ENCODE measurements at places on chromosomes 7 and 10.

- no peak for DNase-seq
Measured at GRCh38 chr7:130218806-130219620, 11.4 kb downstream of the SSMEM1 start.

DNA sequence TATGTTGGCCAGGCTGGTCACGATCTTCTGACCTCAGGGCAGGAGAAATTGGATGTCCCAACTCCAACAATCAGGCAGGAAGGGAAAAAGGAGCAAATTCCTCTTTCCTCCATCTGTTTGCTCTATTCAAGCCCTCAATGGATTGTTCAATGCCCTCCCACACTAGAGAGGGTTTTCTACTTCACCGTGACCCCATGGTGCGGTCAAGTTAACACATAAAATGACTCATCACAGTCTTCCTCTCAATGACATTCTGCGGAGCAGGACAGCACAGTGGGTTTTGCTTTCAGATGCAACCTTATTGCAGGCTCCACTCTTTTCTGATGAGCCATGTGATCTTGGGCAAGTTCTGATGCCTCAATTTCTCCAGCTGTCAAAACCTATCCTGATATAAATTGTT lies 364.9 kb downstream of the ANKRD30A start:
- no peak for DNase-seq

GRCh38 chr10:18332484-18332883 lies 192.3 kb downstream of the CACNB2 start:
- no peak for DNase-seq

- DNase-seq, result no peak
Measured at GRCh38 chr10:70594161-70594560, 8.4 kb downstream of the PRF1 start.

DNA sequence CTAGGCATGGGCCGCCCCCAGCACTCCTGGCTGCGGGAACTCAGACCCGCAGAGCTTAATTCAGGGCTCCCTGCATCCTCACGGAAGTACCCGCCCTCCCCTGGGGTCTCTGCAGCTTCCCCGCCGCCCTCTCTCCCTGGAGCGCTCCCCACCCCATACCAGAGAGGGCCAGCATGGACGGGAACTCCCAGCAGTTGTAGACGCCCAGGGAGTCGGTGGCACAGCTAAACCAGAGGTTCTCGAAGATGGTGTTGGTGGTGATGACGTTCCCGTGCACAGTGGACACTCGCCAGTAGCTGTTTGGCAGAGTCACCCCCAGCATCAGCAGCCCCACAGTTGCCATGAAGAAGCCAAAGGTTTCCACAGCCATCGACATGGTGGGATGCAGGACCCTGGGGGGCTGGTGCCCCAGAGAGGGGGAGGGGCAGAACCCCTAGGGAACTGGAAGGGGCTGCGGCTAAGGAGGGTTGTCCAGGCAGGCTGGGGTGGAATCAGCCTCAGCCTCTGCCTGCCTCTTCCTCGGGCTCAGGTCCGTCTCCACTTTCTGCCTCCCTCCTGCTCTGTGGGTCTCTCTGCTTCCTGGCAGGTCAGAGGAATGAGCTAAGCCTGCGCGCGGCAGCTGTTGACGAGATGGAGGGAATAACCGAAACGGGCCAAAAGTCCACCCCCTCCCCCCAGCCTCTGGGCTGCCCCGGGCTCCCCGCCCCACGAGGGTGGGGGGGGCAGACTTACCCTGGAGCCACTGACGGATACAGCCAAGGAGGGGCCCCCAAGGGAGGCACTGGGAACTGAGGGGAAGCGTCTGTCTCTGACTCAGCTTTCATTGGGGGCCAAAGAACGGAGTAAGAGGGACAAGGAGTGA lies at the start of gene CLDN15:
Gene CLDN15, minus strand, starts transcription at position 597 of the 862 bp plus-strand sequence. Its CDS starts 221 bp downstream, at position 376.
- DNase-seq, result no peak

DNA sequence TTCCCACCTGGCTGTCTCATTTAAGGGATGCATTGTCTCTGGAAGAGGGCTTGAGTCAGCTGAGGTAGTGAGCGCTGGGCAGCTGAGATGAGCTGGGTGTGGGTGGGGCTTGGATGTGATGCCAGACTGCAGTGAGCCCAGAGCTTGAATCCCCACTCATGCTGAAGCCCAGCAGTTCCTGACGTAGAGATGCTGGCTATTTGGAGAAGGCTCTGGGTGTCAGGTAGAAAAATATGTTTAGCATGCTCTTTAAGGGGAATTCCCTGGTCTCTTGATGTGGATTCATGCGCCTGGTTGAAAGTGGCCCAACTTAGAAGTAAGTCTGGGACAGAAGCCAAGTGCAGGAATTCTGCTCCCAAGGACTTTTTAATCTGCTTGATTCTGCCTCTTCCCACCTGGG lies 241.5 kb upstream of the IGFBP3 start:
- DNase-seq, result no peak

DNA sequence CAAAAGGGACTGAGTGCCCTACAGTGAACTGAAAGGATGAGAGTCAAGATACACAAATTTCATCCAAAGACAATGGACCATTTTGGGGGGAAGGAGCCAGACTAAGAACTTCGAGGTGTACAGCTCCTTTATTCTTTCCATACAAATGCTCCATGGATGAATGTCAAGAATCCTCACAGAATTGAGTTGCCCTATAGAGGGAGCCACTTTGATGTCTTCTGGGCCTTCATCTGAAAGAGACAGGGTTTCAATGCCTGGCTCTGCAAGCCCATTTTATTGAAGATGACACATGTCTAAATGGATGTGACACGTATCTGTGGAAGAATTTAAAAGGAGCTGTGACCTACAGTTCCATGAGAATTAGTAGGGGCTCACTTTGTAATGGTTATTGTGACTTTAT lies 32.0 kb upstream of the NRG3 start:
- no peak for DNase-seq

DNA sequence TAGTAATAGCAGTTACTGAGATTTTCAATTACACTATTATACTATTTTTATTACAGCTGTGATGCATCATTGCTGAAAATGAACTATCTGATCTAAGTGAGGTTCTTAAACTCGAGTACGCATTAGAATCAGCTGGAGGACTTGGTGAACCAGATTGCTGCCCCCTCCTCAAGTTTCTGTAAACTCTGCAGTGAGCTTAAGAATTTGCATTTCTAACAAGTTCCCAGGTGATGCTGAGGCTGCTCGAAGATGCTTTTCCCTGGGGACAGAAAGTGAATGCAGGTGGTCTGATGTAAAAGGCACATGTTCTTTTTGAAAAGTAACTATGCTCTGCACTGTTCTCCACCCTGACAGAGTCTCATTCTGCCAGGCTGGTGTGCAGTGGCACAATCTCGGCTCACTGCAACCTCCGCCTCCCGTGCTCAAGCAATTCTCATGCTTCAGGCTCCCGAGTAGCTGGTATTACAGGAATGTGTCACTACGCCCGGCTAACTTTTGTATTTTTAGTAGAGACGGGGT lies 12.5 kb downstream of the RNF133 start:
- no peak for DNase-seq

GRCh38 chr7:17709127-17709526 lies 231.2 kb downstream of the SNX13 start:
- no peak for DNase-seq

DNA sequence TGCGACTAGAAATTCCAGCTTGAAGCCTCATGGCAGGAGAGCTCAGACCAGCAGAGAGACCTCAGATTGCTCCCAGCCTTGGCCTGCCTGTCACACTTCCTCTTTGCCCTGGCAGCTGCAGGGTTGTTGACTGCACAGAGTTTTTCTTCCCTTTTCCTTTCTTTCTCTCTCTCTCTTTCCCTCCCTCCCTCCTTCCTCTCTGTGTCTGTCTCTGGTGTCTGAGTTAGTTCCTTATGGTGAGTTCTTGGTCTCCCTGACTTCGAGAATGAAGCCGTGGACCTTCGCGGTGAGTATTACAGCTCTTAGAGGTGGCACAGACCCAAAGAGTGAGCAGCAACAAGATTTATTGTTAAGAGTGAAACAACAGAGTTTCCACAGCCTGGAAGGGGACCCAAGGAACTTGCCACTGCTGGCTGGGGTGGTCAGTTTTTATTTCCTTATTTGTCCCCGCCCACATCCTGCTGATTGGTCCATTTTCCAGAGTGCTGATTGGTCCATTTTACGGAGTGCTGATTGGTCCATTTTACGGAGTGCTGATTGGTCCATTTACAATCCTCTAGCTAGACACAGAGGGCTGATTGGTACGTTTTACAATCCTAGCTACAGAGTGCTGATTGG lies 266.3 kb downstream of the RPS24 start:
- DNase-seq, result no peak

DNA sequence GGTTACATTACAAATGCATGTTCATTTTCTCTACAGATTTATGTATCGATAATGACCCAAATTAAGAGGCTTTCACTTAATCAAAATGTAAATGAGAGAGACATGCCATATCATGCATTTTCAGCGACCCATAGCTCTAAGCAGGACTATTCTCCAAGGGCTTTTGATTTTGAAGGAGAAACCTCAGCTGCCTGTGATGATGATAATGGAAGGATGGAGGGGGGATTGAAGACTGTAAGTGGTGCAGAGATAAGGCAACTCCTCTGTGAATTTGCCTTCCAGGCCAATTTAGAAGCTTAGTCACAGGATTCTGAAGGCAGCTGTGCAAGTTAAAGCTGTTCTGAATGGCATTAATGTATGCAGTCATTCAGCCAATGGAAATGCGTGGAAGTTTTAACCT lies 8.3 kb downstream of the VSTM2A start:
- DNase-seq, result no peak

DNA sequence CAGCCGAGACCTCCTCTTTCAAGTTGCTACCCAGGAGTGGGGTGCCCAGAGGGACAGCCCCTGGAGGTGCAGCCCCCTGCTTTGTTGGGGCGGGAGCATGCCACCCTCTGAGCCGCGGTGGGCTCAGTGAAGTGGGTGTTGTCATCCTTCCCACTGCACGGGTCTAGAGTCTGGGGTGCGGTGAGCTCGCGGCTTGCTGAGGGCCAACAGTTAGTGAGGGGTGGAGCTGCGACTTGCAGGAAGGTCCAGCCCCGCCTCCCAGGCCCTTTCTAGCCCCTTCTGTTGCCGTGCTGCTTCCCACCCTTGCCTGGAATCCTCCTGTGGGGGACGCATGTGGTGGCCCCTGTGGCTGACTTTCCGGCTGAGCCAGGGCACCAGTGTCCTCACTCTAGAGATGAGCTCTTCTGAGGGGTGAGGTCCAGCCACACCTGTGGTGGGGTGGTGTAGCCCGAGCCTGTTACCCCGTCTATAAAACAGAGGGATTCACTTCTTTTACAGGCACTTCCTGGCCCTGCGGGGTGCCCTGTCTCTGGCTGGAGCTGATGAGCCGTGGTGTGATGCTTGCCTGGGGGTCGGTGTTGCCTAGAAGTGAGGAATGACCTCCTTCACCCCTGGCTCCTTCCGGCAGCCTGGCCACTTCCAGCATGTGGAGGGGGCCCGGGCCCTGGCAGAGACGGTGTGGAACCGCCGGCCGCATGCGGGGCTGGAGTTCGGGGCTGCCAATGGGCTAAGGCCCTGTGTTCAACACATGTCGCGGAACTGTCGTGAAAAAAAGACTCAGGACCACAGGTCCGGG lies 127.9 kb downstream of the FAM53B start:
- no peak for DNase-seq
